ENCODE measurements at places on chromosomes 11 and 22.
A peak's percentile ranks its signal among the peaks of the same experiment; 100 is the strongest.

- DNase-seq = peak; percentile 79
These were observed 749 bp upstream of the BEST1 start for GRCh38 chr11:61949169-61950034.

DNA sequence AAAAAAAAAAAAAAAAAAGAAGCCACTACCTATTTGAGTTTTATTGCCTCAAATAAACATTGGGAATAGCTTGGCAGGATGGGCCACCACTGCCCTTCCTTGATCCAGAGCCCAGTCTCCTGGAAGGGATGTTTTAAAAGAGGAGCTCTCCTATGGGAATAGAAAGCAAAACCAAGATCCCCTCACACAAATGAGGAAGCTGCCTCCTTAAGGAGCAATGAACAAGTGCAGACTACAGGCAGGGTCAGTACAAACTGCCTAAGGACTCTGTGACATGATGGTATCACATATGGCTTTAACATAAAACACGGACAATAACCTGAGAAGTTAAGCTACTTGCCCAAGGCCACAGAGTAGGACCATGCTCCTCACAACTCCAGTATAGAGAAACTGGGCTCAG lies 120.8 kb downstream of the NAT10 start:
- DNase-seq = no peak

- peak; percentile 11 for DNase-seq
These were observed at the start of gene NCAM1 for GRCh38 chr11:112961146-112961668. Gene NCAM1 (plus strand): TSS chr11:112961420.

- no peak for DNase-seq
These were observed 87.2 kb downstream of the CWF19L2 start for GRCh38 chr11:107370390-107370789.

- DNase-seq = no peak
These were observed 72.3 kb upstream of the SYN3 start for GRCh38 chr22:33130473-33130872.

DNA sequence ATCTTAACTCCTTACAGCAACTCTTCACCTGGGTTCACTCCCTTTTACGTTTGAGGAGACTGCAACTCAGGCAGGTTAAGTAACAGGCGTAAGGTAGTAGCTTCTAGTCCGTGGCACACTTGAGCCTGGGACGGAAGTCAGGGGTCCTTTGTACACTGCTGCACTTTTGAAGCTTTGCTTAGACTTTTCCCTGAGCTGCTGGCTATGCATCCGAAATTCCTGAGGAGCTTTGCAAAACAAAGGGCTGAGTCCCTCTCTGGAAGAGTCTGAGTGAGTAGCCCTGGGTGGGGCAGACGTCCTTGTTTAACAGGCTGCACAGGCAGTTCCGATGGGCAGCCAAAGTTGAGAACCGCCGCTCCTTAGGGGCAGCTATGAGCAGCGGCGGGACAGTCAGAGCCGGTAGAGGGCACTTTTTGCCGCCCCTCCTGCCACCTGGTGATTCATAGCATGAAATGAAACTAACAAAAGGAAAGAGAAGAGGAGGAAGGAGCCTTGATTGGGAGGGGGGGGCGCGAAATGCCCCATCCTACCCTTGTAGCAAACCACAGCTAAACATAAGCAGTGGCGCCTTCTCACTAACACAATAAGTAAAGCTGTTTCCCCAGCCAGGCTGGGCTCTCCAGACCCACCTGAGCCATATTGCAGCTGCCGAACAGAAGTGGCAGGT lies 1.4 kb downstream of the TMEM109 start:
- DNase-seq = no peak

- DNase-seq = no peak
These were observed 6.4 kb downstream of the BATF2 start for GRCh38 chr11:64990222-64990923.

DNA sequence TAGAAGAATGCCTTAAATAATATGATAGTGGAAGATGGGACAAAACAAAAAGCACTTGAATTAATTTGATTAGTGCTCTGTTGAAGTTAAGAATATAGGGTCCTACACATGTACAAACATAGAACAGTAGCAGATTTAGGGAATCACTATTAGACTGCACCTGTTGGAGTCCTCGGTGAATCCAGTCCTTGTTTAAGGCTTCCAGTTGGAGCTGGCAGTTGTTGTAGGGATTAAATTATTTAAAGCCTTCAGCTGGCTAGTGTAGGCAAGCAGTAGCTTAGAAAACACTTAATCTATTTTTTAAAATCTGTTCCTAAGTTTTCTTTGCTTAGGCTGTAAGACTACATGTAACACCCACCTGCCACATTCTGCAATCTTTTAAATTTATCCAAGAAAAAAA lies 24.5 kb upstream of the CSTF3 start:
- DNase-seq = no peak

- DNase-seq = no peak
These were observed 49.5 kb downstream of the IGLL5 start for GRCh38 chr22:22936915-22937656.

DNA sequence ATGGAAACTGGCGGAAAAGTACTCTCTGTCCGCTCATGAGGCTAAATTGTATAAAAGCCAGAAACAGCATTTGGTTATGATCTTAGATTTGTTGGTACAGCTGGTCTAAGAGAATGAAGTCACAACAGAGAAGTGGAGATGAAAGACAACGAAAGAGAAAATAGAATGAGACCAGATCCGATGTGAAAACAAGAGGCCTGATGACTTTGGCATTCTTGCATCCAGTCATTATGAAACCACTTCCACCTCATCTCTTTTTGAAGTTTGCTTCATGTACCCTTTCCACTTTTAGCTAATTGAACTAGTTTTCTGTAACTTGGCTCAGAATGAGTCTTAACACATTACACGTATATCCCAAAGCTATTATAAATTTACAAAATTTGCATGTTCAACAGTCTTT lies 1431.7 kb downstream of the LRRC4C start:
- no peak for DNase-seq

- no peak for DNase-seq
These were observed 78.9 kb downstream of the C11orf58 start for GRCh38 chr11:16817351-16817750.

- no peak for DNase-seq
These were observed 7.2 kb downstream of the WT1 start for GRCh38 chr11:32427935-32428664.

DNA sequence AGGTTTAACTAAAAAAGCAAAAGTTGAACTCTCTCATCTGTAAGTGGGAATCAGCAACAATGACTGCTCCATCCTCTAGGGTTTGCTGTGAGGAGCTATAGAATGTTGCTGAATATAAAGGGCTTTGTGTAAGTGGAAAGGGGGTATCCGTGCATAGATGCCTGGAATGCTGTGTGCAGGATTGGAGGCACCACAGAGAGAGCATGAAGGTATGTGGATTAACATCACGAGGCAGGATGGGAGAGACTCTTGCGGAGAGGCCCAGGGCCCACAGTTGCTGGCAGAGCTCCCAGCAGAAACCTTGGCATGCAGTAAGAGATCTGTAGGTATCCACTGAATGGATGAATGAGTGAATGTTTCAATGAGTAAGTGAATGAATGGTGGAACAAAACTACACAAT lies 298.7 kb upstream of the DDI1 start:
- no peak for DNase-seq

DNA sequence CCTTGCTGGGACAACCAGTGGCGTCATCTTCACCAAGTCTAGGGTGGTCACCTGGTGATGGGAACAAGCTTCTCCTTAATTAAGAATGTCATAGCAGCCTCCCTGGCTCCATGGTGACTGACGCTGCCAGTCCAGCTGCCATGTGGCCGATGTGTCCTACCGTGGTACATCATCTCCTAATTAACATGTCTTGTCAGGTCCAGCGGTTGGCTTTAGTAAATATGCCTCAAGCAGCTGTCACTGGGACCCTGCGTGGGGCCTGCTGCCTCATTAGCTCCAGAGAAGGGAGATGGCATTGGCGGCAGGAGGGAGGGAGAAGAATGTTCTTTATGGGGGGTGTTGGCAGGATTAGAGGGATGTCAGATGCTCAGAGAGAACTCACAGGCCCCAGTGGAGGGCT lies 271.9 kb downstream of the ST3GAL4 start:
- DNase-seq = no peak

- no peak for DNase-seq
These were observed 24.3 kb upstream of the ADSL start for GRCh38 chr22:40322021-40322420.

DNA sequence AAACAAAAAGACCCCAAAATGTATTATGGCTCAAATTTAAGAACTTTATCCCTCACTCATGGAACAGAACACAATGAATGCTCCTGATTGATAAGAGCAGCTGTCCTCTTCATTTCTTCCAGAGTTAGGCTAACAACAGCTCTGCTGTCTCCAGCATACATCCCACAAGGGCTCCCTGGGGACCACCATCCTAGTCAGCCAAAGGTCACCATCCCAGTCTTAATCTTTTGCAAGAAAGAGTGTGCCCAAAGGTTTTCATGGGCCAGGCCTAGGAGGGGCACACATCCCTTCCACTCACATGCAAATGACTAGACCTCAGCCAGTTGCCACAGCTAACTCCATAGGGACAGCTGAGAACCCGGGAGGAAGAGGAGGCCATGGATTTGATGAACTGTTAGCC lies 555.3 kb downstream of the BUD13 start:
- no peak for DNase-seq

DNA sequence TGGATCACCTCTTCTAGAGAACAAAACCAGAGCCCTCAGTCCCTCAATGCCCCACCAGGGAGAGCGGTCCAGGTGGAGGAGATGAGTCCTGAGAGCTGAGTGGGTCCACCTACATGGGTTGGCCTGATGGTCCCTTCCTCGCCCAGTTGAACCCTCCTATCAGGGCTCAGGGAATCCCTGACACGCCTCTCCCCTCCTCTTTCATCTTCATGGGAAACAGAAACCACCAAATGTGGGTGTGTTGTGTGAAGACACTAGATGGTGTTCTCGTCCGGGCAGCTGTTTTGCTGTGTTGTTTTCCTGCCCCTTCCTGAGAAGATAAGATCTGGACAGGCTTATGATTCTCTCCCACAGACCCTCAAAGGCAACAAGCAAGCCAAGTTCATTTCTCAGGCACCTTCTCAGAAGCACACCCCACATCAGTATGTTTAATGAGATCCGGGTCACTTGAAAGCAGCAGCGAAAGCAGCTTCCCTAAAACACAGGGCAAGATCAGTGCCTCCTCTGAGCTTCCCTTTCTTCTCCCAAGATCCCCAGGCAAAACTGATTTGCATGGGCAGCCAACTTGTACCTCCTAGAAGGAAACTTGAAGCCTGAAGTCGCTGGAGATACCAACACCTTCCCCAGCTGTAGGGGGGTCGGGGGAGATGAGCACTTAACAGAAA lies 35.3 kb upstream of the POU2AF1 start:
- DNase-seq = no peak

DNA sequence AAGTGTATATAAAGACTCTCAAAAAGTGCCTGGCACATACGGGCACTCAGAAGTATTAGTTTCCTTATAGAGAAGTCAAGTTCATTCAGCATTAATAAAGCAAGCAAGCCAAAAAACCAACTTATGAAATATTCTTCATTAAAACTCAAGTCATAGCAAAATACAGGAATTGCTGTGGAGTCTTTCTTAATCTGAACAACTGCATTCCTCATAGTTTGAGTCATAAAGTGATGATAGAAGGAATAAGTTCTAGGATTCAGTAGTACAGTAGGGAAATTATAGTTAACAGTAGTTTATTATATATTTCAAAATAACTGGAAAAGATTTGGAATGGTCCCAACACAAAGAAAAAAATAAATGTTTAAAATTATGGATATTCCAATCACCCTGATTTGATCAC lies 200.3 kb downstream of the C11orf91 start:
- DNase-seq = no peak

DNA sequence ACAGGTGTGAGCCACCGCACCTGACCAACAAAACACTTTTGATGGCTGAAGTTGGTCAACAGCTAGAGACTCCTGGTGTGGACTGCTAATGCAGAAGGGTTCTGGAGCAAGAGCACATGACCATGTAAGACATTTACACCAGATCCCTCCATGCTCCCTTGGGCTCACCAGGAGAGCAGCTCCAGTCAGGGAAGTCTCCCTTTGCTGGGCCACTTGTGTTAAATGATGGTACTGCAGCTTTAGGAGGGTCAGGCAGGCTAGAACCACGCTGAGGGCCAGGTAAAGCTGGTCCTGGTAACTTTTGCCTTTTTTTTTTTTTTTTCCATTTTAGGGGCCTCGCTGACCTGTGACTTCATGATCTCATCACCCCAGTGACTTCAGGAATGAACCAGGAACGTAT lies 146.4 kb downstream of the FBXO7 start:
- DNase-seq = no peak

DNA sequence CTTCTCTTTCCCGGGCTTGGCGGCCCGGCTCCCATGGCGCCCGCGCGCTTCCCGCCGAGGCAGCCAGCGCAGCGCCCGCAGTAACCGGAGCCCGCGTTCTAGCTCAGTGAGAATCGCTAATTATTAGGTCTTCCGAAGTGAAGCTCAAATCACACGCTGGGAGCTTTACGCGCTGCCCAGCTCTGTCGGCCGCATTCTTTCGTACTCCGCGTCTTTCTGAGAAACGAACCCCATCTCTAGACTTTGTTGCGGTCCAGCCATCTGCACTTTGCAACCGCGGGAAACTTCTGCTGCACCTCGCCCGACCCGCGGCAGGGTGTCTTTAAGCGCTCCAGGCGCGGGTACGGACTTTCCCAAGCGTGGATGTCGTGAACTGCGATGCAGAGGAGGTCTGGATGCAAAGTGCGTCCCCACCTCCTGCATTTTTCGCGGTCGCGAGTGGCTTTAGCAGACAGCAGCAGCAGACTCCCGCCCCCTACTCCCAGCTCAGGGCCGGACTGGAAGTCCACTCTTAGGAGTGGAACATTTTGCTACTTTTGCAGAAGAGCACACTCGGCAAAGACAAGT lies 6.0 kb upstream of the PAX6 start:
- DNase-seq = no peak

GRCh38 chr11:127023991-127024390 lies 23.4 kb upstream of the KIRREL3 start:
- DNase-seq = no peak

GRCh38 chr22:30031328-30031727 lies 48.9 kb upstream of the HORMAD2 start:
- DNase-seq = no peak

DNA sequence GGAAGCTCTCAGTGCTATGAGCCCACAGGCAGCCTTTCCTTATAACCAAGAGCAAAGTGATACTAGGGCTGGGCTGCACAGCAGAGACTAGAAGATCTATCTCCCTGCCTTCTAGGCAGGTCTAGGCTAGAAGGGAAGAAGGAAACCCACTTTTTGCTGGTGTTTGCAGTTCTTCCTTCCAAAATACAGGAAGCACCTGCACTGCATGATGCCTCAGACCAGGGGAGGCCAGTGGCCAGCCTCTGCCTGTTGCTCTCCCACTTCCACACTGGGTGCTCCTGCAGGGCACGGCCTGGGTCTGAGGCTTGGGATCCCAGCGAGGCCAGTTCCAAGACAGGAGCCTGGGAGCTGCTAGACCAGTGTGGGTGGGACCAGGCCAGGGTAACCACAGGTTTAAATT lies 6.0 kb upstream of the UCP3 start:
- no peak for DNase-seq

- no peak for DNase-seq
These were observed 67.1 kb downstream of the CD82 start for GRCh38 chr11:44632466-44633123.

- no peak for DNase-seq
These were observed 540 bp downstream of the PPARA start for GRCh38 chr22:46150655-46151477.

Measured in LNCaP clone FGC (cell line).